SJSA1 (cell line): ENCODE measurements at places on chromosomes 2 and 18.

DNA sequence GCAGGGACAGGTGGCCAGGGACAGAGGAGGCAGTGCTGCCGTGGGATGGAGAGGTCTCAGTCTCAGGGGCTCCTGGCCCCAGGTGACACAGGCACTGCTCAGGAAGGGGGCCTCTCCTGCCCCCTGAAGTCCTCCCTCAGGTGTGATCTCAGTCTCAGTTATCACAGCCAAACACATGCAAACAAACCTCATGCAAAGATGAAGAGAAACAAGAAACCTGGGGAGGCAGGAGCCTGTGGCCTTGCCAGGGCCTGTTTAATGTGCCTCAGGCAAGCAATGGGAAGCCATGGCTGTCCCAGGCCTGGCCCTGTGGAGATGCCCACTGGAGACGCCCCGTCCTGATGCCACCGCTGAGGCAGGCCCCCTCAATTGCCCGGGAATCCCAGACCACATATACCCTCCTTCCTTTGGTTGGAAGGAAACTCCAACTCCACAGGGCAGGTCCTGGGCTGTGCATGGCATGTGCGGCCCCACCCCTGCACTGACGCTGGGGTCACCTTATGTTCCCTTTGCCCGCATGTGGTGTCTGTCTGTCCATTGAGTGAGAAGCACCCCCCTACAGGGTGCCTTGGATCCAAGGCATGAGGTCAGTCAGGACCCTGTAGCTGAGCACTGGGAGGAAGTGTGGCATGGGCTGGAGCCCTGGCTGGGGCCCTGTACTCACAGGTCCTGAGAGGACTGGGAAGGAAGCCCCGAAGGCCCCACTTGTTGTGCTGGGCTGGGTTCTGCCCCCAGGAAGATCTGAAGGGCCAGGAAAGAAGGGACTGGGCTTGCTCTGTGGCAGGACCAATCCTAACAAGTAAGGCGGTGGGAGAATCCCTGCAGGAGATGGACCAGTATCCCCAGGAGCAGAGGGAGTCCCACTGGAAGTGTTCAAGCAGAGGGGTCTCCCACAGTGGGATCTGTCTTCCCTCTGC lies 68.8 kb upstream of the RAB6C start:
- DNase-seq: peak; percentile 31

DNA sequence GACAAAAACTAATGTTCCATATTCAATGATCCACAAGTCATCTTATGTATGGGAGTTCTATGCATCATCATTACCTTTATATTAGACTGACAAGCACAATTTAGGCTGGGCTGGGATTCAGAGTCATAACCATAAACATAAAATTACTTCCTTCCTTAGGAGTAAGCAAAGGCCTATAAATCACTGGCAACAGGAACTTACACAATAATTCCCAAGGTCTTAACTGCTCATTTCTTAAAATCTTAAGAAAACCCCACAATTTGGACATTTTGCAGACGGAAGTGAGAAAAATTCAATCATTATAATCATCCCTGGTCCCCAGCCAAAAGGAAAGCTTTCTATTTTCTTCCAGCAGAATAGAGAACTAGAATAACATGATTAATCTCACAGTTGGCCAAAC lies 232.3 kb downstream of the DYM start:
- no peak for DNase-seq

- DNase-seq: no peak
Observed at GRCh38 chr2:121599963-121600651, 49.2 kb downstream of the CLASP1 start.

GRCh38 chr2:128264881-128265607 lies 53.6 kb downstream of the HS6ST1 start:
- no peak for DNase-seq

DNA sequence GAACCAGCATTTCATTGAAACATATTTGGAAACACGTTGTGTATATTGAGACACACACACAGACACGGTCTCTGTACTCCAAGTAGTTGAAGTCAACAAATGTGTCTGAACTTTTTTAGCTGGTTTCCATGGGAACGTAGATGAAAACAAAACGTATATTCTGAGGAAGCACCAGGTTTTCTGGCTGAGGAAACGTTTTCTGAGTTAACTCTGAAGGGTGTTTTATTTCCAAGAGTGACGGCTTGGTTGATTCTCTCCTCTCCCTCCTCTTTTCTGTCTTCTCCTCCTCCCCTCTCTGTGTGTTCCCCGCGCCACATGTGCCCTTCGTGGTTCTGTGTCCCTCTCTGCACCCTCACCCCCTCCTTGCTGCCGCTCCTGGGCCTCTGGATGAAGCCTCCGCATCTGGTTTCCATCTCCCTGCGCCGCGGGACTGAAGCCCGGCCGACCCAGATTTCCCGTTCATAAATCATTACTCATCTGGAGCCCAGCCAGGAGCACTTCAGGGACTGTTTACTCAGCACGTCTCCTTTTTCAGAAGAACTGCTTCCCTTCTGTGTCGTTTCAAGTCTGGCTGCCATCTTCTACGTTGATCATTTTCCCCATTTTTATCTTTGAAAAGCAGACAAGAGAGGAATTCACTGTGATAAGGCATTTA lies 122.7 kb downstream of the COL6A3 start:
- peak; percentile 98 for DNase-seq

DNA sequence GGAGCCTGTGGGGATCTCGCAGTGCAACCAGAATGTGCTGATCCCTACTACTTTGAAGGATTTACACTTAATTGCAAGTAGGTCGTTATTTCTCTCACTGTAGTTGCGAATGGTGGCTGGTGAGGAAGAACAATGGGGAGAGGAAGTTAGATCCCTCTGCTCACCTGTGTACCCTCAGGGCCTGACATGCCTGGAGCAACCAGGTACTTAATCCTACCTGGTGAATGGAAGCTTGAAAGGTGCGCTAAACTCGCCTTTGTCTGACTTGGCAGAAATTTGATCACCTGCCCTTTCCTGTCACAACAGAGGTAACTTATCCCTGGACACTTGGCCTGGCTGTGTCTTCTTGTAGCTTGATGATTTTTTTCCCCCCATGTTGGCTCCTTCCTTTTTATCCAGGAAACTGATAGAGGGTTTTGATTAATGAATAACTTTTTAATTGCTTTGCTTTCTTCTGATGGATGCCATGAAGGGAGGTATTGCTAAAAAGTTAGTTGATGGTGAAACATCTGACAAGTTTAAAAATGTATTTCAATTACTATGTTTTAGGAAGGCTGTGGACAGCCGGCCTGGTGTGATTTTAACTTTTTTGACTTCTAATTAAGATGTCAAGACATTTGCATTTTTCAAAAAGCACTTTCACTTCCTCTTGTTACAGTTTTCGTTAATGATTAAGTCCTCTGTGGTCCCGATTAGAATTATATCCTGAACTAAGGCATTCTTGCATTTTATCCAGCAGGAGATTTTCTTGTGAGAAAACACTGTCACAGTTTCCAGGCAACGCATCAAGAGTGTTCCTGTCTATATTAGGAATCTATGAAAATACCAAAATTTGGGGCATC lies 9.2 kb downstream of the SGPP2 start:
- DNase-seq: no peak

DNA sequence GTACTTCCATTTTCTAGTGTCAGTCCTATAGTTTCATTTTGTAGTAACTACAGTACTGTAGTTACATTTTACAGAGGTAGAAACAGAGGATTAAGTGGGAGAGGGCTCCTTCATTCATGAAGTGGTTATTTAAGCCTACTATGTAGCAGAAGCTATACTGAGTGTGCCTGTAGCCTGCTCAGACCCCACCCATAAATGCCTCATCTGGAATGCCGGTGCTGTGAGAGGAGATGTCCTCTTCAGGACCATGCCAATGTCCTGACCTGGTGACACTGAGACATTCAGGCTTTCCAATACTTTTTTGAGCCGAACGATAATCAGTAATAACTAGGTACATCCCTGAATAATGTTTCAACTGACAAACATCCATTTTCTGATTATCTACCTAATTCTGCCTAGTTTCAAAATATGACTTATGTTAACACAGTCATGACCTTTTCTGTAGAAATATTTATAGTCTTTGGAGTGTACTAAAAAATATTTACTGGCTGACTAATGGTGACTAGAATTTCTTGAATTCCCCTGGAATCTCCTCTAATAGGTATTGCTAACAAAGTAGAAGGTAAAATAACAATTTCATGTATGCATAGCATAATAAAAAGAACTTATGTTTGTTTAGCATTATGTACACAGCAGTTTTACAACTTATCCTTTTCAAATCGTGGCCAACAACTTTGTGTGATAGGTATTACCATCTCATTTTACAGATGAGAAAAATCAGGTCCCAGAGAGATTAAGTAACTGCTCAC lies 10.2 kb upstream of the ARHGAP28 start:
- DNase-seq: no peak

GRCh38 chr2:217525076-217525475 lies 477.7 kb downstream of the TNS1 start:
- no peak for DNase-seq

DNA sequence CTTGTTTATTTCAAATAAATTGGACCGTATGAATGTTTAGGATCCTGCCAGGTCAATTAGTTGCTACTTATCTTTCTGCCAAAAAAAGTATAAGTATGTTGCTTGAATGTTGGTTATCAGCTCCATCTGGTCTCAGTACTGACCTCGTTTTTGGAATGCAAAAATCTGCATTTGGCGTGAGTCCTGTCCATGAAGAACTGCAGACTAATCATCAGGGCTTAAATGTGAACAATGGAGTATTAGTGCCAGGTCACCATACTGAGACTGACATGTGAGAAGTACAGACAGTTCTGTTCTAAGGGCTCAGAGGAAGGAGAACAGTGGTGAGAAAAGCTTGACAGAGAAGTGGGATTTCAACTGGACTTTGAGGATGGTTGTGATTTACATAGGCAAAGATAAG lies 393.1 kb upstream of the SLC14A2 start:
- DNase-seq: no peak

DNA sequence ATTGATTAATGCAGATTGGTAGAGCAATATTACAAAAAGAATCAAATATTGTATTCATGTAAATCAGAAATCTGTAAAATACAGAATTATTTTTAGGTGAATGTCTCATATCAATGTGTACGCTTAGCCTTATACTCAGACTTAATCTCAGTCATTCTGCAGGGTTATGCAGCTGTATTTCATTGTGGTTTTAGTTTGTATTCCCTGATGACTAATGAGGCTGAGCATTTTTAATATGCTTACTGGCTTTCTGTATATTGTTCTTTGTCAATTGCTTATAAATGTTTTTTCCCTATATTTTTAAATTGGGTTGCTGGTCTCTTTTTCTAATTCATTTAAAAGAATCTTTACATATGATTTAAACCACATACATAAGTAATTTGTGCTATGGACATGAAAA lies 50.1 kb downstream of the CDH19 start:
- DNase-seq: no peak

DNA sequence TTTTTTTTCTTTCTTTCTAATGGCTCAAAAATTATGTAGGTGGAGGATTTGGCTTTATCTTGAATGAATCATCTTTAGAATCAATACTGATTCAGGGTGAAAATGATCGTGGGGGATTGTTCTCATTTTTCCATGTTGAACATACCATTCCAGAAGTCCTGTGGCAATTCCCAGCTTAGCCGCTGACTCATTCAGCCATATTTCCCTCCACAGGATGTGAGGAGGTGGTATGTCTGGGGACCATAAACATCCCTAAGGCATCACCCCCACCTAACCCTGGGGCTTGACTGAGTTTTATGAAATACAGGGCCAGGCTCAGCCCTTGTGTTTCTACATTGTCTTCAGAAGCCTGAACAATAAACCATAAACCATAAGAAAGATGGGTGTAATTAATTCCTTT lies 92.7 kb upstream of the FN1 start:
- DNase-seq: peak; percentile 78

- no peak for DNase-seq
Observed at GRCh38 chr2:191917430-191917881, 70.6 kb upstream of the CAVIN2 start.

GRCh38 chr2:73232403-73233153 lies 461 bp downstream of the PRADC1 start:
- peak; percentile 20 for DNase-seq

DNA sequence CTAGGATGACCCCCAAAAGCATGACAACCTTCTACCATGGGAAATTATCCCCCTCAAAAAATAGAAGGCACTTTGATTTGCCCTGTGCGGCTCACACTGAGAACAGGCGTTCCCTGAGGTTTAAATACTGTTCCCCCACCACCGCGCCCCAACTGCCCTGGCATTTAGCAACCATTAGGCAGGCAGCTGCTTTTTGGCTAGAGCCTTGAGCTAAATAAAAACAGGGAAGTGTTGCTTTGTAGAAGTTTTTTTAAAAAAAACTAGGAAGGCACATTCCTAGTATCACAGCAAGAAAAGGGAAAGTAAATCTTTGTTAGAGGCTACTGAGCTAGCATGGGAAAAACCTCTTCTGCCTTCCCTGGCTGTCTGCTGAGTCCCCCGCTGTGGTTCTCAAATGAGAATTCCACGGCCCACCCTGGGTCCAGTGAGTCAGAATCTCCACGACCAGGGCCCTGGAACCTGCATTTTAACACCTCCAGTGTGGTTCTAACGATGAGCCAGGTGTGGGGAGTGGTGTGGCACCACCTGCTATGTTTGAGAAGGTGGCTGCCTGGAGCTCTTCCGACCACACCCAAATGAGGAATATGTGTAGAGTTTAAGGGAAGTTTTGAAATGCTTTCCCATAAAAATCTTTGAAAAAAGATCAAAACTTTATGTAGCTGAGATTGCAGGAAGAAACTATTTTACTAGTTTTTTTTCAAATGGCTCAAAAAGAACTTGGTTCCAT lies 66.4 kb downstream of the VIT start:
- no peak for DNase-seq

DNA sequence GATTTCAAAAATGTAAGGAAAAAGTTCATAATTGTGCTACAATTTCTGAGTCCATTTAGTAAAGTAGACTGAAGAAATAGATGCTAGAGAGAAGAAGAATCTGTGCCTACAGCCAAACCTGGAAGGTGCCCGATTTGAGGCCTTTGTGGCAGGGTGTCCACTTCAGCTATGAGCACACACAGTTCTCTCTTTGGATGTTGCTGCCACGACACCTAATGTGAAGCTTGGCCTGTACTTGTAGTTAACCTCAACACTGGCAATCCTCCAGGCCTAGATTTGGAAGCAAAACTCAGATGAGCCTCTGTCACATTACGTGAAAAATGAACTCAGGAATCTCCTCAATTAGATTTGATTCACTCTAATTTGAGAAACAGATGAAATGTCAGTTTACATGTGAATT lies 90.1 kb upstream of the LRP1B start:
- no peak for DNase-seq

GRCh38 chr2:240278661-240279060 lies 138.2 kb upstream of the OTOS start:
- no peak for DNase-seq

- no peak for DNase-seq
Observed at GRCh38 chr18:47797126-47797525, 133.3 kb downstream of the SMAD2 start.

GRCh38 chr2:205885492-205886099 lies 200.4 kb downstream of the INO80D start:
- DNase-seq: peak; percentile 90
